Hematopoietic multipotent progenitor cell treated with erythropoietin and hydrocortisone succinate and interleukin-3 and kit ligand, for 17 days (in vitro differentiated cells): ENCODE measurements at places on chromosomes 1 and 21.

DNA sequence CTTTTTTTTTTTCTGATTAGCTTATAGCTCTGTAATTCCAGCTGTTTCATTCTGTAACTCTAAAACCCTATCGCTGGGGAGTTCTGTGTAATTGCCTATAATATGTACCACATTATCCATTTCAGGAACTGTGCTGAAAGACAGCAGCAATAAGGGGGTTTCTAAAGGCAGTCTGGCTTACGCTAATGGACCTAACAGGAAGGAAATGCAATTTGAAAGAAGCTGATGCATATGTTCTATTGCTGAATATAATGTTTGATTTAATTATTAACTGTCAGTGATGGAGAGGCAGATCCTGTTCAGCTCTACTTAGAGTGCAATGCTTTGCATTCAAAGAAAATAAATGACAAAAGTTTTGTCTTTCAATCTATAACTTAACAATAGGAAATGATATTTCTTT, 209.4 kb upstream of the SNX7 start:
- DNase-seq: no peak

DNA sequence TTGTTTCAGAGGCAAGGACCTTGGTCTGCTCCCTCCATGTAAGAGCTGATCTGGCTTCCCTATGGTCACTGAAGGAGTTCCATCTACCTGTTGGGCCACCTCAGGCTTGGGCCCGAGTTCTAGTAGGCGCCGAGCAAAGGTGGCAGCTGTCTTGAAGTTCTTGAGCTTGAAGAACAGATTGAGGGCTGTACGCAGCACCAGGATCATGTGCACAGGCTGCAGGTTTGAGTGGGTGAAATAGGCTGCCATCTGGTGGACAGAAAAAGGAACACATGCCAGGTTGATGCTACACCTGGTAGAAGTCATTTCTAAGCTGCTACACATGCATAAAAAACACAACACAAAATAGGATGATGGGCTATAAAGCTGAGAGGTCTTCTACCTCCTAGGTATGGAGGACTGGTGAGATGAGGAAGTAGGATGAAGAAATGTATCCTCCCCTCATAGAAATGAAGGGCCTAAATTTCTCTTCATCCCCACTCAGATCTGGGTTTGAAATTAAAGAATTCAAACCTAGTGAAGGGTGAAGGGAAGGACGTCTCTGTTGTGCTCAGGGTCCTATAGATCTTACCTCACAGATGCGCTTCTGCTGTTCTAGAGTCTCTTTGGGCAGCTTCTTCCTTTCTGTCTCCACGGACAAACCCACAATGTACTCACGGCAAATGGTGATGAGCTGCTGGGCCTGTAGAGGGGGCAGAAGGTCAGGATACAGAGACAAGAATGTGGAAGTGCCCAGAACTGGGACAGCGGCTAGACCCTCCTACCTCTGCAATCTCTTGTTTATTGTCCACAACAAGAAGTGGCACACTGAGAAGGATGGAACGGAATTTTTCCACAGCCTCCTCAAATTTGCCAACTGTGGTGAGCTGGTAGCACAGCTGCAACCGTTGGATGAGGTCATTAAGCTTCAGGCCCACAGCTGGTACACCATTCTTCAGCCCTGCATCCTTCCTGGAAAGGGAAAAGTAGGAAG, 6.6 kb upstream of the PEX19 start:
- DNase-seq: peak; percentile 85

DNA sequence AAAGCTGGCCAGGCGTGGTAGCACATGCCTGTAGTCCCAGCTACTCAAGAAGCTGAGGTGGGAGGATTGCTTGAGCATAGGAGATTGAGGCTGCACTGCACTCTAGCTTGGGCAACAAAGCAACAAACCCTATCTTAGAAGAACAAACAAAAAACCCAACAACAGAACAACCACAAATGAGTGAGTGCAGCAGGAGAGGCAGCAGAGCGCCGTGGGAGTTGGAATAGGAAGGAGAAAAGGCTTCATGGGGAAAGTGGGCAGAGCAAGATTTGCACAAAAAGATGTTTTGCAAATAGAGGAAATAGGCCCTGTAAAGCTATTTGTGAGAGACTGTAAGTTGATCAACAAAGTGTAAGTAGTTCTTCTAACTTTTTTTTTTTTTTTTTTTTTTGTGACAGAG, 19.6 kb downstream of the SMAP2 start:
- no peak for DNase-seq

- peak; percentile 82 for DNase-seq
Observed at GRCh38 chr21:32612075-32612998, at the start of gene CFAP298. Gene CFAP298 (minus strand): TSS chr21:32612377. CDS start chr21:32612243, 134 bp downstream.

DNA sequence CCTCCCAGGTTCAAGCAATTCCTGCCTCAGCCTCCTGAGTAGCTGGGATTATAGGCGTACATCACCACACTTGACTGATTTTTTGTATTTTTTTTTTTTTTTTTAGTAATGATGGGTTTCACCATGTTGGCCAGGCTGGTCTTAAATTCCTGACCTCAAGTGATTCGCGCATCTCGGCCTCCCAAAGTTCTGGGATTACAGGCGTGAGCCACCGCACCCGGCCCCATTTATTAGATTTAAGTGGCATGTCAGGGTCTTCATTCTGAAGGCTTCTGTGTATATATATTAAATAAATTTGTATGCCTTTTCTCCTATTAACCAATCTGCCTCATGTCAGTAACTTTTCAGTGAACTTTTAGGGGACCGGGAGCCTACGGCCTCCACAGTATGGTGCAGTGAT, 6.0 kb upstream of the CLIC4 start:
- DNase-seq: no peak

- DNase-seq: no peak
Observed at GRCh38 chr1:84259989-84260388, 41.5 kb upstream of the SAMD13 start.

- DNase-seq: no peak
Observed at GRCh38 chr1:201676197-201676596, 137.3 kb downstream of the NAV1 start.

GRCh38 chr1:20448671-20449071, 37.3 kb downstream of the CAMK2N1 start:
- no peak for DNase-seq

DNA sequence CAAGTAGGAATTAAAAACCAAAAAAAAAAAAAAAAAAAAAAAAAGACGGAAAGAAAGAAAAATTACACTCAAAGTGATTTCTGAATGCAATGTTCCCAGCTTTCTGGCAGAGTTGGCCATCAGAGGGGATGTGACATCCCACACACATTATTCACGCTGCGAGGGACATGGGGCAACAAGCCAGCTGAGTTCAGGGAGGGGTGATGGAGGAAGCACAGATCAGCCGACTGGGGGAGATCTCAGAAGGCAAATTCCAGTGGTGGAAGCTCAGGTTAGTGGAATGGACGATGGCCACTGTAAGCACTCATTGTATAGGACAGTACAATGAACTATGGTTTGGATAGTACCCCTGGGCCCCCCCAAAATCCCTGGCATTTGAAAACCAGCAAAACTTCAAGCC, 311.9 kb downstream of the PCP4 start:
- no peak for DNase-seq

DNA sequence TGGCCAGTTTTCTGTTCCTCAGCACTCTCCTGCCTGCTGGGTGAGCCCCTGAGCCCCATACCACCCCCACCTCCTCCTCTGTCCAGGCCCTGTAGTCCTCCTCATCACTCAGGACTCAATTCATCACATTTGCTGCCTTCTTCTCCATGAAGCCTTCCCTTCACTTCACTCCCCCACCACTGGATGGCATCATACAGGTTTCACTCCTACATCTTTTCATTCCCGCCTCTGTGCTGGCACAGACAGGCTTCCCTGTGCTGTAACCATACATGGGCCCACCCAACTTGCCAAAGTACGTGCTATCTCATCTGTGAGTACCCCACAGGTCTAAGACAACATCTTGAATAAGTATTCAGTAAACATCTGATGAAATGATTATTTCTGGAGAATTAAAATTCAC, 56.9 kb downstream of the SLC45A1 start:
- no peak for DNase-seq

DNA sequence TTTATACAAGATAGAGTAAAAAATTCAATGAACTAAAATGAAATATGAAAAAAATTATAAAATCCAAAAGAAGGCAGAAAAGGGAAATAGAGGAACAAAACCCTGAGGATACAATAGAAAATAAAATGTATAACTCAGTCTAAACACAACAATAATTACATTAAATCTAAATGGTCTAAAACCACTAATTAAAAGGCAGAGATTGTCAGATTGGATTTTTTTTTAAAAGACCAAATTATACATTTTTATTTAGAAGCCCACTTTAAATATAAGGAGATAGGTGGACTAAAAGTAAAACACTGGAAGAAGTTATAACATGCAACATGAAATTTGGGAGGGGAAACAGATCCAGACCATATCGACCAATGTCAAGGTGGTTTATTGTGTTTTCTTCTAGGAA, 95.2 kb downstream of the CATSPERE start:
- DNase-seq: no peak

GRCh38 chr1:14993414-14993813, 160.1 kb upstream of the TMEM51 start:
- DNase-seq: no peak

DNA sequence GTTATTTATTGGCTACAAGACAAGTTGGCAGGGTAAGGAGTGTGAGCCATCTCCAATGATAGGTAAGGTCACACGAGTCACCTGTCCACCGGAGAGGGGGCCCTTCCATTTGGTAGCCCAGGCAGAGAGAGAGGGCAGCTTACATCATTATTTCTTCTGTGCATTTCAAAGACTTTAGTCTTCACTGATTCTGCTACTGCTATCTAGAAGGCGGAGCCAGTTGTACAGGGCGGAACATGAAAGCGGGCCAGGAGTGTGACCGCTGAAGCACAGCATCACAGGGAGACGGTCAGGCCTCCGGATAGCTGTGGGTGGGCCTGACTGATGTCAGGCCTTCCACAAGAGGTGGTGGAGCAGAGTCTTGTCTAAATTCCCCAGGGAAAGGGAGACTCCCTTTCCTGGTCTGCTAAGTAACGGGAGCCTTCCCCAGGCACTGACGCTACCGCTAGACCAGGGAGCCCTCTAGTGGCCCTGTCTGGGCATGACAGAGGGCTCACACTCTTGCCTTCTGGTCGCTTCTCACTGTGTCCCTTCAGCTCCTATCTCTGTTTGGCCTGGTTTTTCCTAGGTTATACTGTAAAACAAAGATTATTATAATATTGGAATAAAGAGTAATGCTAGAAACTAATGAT, 36.7 kb downstream of the ZNF695 start:
- DNase-seq: peak; percentile 42

- no peak for DNase-seq
Observed at GRCh38 chr1:18954270-18955071, 2.0 kb downstream of the IFFO2 start.

- no peak for DNase-seq
Observed at GRCh38 chr1:22096463-22096862, 44.0 kb downstream of the CDC42 start.

- no peak for DNase-seq
Observed at GRCh38 chr1:65424573-65424889, 4.1 kb downstream of the LEPR start.
